Endothelial cell of umbilical vein (primary cell): ENCODE measurements at places on chromosomes 7 and 10.

GRCh38 chr10:132452216-132452650, 55.2 kb downstream of the PWWP2B start:
- no peaks in the 10 kb centered on the region for H3K36me3 ChIP-seq
- no peaks in the 10 kb centered on the region for H3K27me3 ChIP-seq

DNA sequence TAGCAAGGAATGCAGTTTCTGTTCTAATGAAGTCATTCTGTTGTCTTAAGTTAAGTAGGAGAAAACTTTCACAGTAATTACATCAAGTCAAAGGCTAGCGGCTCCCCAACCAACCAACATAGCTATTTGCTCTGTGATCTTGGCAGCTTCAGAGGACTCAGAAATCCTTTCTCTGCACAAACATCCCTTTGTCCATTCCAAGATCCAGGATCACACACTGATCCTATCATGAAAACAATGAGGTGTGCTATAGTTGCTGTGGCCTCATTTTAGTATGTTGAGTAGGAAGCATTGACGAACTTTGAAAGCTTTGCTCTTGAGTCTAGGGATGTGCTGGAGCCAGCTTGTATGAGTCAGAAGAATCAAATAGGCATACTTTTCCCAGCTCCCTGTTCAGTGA, 218.2 kb upstream of the PRSS58 start:
- no peak overlapping the region for H3K4me3 ChIP-seq
- H3K27me3 ChIP-seq: no peaks in the 10 kb centered on the region
- H3K27ac ChIP-seq: no peak overlapping the region

DNA sequence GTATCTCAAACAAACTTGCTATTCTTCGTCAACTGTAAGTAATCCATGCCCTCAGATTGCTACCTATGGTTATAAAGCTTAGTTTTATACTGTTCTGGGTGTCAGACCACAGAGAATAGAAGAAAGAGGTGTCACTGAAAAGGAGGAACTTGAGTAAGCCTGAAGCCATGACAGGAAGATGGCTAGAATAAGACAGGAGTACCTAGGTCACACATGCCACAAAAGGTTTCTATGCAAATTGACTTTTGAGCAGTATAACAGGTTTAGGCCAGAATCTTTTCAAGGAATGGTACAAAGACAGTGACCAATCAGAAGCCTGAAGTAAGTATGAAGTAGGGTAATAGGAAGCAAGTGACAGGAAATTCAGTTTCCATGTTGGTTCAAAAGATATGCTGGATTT, 23.5 kb downstream of the FBXW4 start:
- H3K4me1 ChIP-seq: no peaks in the 10 kb centered on the region
- no peak for DNase-seq
- peaks cover 13% of the 10 kb centered on the region for H3K36me3 ChIP-seq
- no peaks in the 10 kb centered on the region for H3K27me3 ChIP-seq
- no peak overlapping the region for H3K4me3 ChIP-seq
- H3K27ac ChIP-seq: no peak overlapping the region

GRCh38 chr10:70583669-70584037, 18.9 kb downstream of the PRF1 start:
- no peak overlapping the region for H3K4me3 ChIP-seq
- no peak overlapping the region for H3K27ac ChIP-seq
- no peaks in the 10 kb centered on the region for H3K36me3 ChIP-seq
- H3K27me3 ChIP-seq: peaks cover 2% of the 10 kb centered on the region
- DNase-seq: no peak

DNA sequence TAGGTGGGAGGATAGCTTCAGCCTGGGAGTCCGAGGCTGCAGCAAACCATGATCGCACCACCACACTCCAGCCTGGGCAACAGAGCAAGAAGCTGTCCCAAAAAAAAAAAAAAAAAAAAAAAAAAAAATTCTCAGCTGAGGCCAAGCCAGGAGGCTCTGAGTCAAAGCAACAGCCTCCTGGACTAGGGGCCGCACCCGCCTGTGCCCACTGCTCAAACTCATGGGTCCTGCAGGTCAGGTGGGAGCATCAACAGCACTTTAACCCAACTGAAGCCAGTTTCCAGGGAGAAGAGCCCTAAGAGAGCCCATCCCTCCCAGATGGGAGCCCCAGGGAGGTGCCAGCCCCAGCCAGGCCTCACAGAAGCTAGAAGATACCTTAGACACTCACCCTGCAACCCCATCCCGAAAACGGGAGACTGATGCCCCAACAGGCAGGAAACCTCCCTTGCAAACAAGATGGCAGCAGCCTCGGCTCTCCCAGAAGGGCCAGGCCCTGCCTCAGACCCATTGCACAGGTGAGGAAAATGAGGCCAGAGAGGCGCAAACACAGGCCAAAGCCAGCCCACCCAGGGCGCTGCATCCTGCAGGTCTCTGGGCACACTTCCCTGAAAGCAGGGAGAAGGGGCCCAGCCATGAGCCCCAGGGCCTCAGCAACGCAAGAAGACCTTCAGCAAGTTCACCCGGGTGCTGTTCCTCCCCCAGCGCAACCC, 11.0 kb downstream of the PDGFA start:
- peaks cover 7% of the 10 kb centered on the region for H3K4me1 ChIP-seq
- no peak overlapping the region for H3K27ac ChIP-seq
- H3K36me3 ChIP-seq: peaks cover 8% of the 10 kb centered on the region
- H3K4me3 ChIP-seq: no peak overlapping the region
- DNase-seq: no peak
- no peaks in the 10 kb centered on the region for H3K27me3 ChIP-seq

GRCh38 chr7:41792120-41792519, 89.2 kb upstream of the INHBA start:
- no peak overlapping the region for H3K27ac ChIP-seq
- no peak for DNase-seq
- H3K4me1 ChIP-seq: no peaks in the 10 kb centered on the region

- no peaks in the 10 kb centered on the region for H3K4me1 ChIP-seq
- H3K36me3 ChIP-seq: peaks cover 20% of the 10 kb centered on the region
- no peak overlapping the region for H3K4me3 ChIP-seq
- DNase-seq: no peak
- no peaks in the 10 kb centered on the region for H3K27me3 ChIP-seq
Measured at GRCh38 chr10:86439544-86439943, 72.9 kb upstream of the GRID1 start.

GRCh38 chr10:53997953-53998352, 803.1 kb downstream of the PCDH15 start:
- H3K36me3 ChIP-seq: no peaks in the 10 kb centered on the region
- no peaks in the 10 kb centered on the region for H3K27me3 ChIP-seq
- peak; percentile 4 for DNase-seq
- no peak overlapping the region for H3K27ac ChIP-seq
- H3K4me3 ChIP-seq: no peak overlapping the region

- H3K27ac ChIP-seq: no peak overlapping the region
- no peak overlapping the region for H3K4me3 ChIP-seq
- H3K36me3 ChIP-seq: no peaks in the 10 kb centered on the region
- no peak for DNase-seq
- peaks cover 13% of the 10 kb centered on the region for H3K27me3 ChIP-seq
Measured at GRCh38 chr7:130683026-130683425, 3.3 kb downstream of the TSGA13 start.

GRCh38 chr7:48244864-48245271, 73.6 kb downstream of the ABCA13 start:
- peaks cover 43% of the 10 kb centered on the region for H3K4me1 ChIP-seq
- no peaks in the 10 kb centered on the region for H3K27me3 ChIP-seq
- DNase-seq: peak; percentile 88
- H3K36me3 ChIP-seq: no peaks in the 10 kb centered on the region

DNA sequence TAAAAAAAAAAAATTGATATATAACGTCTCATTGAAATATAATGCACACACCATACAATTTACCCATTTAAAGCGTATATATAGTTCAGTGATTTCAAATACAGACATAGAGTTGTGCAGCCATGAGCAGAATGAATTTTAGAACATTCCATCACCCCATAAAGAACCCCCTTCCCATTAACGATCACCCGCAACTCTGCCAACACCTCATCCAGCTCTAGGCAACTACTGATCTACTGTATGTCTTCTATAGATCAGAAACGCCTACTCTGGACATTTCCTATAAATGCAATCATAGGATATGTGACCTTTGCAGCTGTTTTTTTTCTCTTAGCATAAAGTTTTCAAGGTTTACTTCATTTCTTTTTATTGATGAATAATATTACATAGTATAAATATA, 33.4 kb upstream of the GPAM start:
- no peaks in the 10 kb centered on the region for H3K27me3 ChIP-seq
- no peak overlapping the region for H3K27ac ChIP-seq
- H3K36me3 ChIP-seq: no peaks in the 10 kb centered on the region
- no peak for DNase-seq

- H3K27me3 ChIP-seq: no peaks in the 10 kb centered on the region
- no peaks in the 10 kb centered on the region for H3K4me1 ChIP-seq
- no peak for DNase-seq
- no peak overlapping the region for H3K4me3 ChIP-seq
- no peak overlapping the region for H3K27ac ChIP-seq
Measured at GRCh38 chr10:121404611-121405010, 193.6 kb downstream of the FGFR2 start.

DNA sequence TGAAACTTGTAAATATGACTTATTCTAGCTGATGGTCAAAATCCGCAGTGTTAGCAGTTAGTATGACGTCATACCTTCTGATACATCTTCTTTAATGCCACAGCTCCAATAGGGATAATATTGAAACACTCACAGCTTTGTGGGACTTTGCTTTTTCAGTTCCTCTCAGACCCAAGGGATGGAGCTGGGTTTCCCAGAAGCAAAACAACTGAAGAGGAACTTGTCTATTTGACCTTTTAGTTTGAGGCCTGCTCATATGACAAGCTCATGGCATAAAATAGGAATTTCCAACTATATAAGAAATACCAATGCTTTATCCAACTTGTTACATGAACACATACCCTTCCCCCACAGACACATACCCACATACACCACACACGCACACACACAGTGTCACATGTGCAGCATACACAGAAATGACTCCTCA, 31.6 kb upstream of the C10orf67 start:
- no peak overlapping the region for H3K27ac ChIP-seq
- DNase-seq: no peak
- H3K36me3 ChIP-seq: no peaks in the 10 kb centered on the region
- no peak overlapping the region for H3K4me3 ChIP-seq

- H3K4me3 ChIP-seq: no peak overlapping the region
- no peak overlapping the region for H3K27ac ChIP-seq
- H3K36me3 ChIP-seq: peaks cover 7% of the 10 kb centered on the region
- H3K27me3 ChIP-seq: no peaks in the 10 kb centered on the region
Measured at GRCh38 chr7:74364061-74364460, 74.9 kb downstream of the CLIP2 start.

DNA sequence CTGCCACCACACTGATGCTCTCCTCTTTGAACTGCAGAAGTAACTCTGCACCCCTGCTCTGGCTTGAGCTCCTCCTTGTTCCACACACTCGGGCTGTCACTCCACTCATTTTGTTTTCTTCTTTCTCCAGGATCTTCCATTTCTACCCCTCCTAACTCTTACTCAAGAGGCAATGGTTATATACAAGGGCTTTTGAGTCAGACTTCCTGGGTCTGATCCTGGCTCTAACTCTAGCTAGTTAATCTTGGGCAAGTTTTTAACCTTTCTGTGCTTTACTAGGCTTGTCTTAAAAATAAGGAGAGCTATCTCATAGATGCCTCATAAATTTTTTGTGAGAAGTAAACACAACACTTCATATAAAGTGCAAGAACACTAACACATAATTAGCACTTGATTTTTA, 45.3 kb upstream of the GNAI1 start:
- no peak overlapping the region for H3K4me3 ChIP-seq
- H3K27me3 ChIP-seq: no peaks in the 10 kb centered on the region
- H3K4me1 ChIP-seq: no peaks in the 10 kb centered on the region
- DNase-seq: no peak
- no peak overlapping the region for H3K27ac ChIP-seq

GRCh38 chr10:33277135-33277536, 57.3 kb downstream of the NRP1 start:
- H3K36me3 ChIP-seq: peaks cover 9% of the 10 kb centered on the region
- peak; percentile 68 for DNase-seq
- H3K4me1 ChIP-seq: peaks cover 50% of the 10 kb centered on the region
- no peaks in the 10 kb centered on the region for H3K27me3 ChIP-seq

GRCh38 chr7:32569388-32570289, 74.3 kb downstream of the AVL9 start:
- no peaks in the 10 kb centered on the region for H3K27me3 ChIP-seq
- H3K27ac ChIP-seq: no peak overlapping the region
- no peak for DNase-seq

GRCh38 chr7:134943785-134944400, 42.4 kb upstream of the AGBL3 start:
- H3K36me3 ChIP-seq: peaks cover 25% of the 10 kb centered on the region
- DNase-seq: peak; percentile 55
- no peaks in the 10 kb centered on the region for H3K27me3 ChIP-seq
- H3K27ac ChIP-seq: no peak overlapping the region
- no peak overlapping the region for H3K4me3 ChIP-seq

- H3K27me3 ChIP-seq: no peaks in the 10 kb centered on the region
- H3K27ac ChIP-seq: no peak overlapping the region
- no peak overlapping the region for H3K4me3 ChIP-seq
- no peak for DNase-seq
Measured at GRCh38 chr7:26843705-26844104, 20.7 kb downstream of the SKAP2 start.

GRCh38 chr10:128912568-128913311, 554.3 kb upstream of the MGMT start:
- no peaks in the 10 kb centered on the region for H3K4me1 ChIP-seq
- no peak overlapping the region for H3K4me3 ChIP-seq
- H3K27ac ChIP-seq: no peak overlapping the region
- H3K27me3 ChIP-seq: no peaks in the 10 kb centered on the region

DNA sequence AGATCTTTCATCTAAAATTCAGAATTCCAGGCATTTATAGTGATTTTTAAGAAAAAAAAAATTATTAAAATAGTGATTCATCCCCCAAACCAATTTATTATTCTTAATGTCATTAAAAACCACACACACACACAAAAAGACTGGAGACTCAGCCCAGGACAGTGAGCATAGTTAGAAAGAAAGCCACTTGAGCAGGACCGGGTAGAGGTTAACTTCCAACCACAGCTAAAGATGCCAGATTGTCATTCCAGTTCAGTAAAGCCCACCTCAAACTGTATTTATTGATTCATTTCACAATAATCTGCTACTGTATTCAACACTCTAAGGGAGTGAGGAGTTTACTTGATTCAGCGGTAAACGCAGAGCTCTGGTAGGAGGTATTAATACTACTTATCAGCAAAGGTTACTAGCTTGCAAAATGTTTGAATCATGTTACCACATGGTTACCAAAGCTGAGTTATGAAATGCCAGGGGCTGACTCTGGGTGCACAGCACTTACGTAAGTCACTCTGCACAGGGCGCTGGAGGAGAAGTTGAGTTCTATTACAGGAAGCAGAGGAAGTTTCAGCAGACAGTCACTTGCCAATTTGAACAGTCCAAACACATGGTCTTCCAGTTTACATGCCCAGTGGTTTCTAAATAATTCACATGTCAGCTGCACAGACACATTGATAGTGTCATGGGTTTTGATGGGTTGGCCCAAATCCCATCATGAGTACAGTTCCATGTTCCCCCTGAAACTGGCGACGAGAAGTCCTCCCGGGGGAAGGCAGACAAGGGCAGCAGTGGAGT, 64.6 kb downstream of the KLF6 start:
- no peaks in the 10 kb centered on the region for H3K27me3 ChIP-seq
- no peaks in the 10 kb centered on the region for H3K36me3 ChIP-seq
- H3K27ac ChIP-seq: no peak overlapping the region
- no peak overlapping the region for H3K4me3 ChIP-seq
- peak; percentile 14 for DNase-seq
- no peaks in the 10 kb centered on the region for H3K4me1 ChIP-seq
